ENCODE measurements at places on chromosomes 3 and 15. TPM values are rescaled to one million over a fixed set of nuclear protein-coding genes. Genes with fewer than 3 reads are reported as not detected.

GRAMD2A gene
- total RNA-seq: 29.4 TPM

GOLGB1 gene
- total RNA-seq: 46.4 TPM

PLA2G4E gene
- 2.1 TPM for total RNA-seq

SI gene
- not detected for total RNA-seq

PTPN23 gene
- 32.7 TPM for total RNA-seq

MLF1 gene
- total RNA-seq: 24.0 TPM

ST3GAL6 gene
- 24.0 TPM for total RNA-seq

CCDC33 gene
- total RNA-seq: 3.8 TPM

DNA sequence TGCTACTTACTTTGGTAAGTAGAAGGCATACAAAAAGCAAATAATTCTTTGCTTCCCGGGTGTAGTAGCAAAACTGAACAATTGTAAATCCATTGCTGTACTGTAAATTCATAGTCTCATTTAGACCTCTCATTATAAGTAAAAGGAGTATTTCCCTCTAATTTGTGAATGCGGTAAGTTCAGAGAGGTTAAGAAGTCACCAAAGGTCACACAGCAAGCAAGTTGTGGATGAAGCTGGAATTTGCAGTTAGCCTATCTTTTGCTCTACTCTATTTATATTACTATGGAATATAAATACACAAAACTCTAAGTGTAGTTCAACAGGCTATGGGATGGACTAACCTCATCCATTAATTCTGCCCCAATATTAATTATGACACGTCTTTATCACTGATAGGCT, 508.3 kb downstream of the MCTP2 start:
- H3K4me3 ChIP-seq: no peak overlapping the region
- DNase-seq: no peak
- no peaks in the 10 kb centered on the region for H3K4me1 ChIP-seq
- H3K27ac ChIP-seq: no peak overlapping the region
- H3K36me3 ChIP-seq: no peaks in the 10 kb centered on the region

DNA sequence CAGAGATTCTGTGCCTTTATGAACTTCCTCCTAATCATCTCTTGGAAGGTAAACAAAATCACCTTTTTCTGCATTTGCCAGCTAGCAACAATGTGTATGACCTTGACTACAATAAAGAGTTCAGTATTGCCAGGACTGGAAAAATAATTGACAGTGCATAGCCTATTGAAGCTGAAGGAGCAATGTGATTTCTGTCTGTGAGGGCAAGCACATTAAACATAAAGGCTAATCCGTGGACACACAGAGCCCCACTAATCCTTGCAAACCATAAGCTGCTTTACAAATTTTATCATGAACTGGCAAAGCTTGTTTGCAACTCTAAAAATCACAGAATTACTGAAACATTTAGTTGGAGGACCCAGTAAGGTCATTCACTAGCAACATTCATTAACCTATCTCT, 563.8 kb downstream of the PYDC2 start:
- H3K4me3 ChIP-seq: no peak overlapping the region
- DNase-seq: no peak
- no peak overlapping the region for H3K27ac ChIP-seq
- H3K4me1 ChIP-seq: no peaks in the 10 kb centered on the region
- no peaks in the 10 kb centered on the region for H3K36me3 ChIP-seq

GRCh38 chr15:101600035-101600434, 52.1 kb downstream of the TM2D3 start:
- no peaks in the 10 kb centered on the region for H3K27me3 ChIP-seq
- H3K36me3 ChIP-seq: no peaks in the 10 kb centered on the region
- no peaks in the 10 kb centered on the region for H3K4me1 ChIP-seq
- no peak overlapping the region for H3K27ac ChIP-seq

DNA sequence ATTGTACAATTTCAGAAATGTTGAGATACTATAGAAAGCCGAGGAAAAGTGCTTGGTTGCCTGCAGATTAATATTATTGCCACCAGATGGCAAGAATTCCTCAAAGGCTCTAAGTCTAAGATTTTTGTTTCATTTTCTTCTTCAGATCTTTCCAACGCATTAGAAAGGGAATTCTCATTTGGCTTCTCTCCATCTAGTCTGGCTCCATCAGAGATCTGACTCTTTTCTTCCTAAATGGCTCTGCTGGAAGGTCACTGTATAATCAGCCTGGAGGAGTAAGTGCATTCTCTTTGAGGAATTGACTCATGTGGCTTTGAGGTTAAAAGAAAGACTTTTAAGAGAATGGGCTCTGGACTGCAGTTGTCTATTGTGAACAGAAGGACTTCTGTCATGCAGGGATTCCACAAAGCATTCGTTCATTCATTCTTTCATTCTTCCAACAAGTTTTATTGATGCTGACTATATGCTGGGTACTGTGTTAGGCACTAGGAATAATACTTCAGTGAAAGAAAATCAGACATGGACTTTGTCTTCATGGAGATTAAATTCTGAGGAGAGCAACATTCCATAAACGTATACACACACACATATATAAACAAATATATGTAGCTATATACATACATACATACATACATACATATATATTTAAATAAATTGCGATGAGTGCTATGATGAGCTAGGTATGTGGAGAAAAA, 55.3 kb downstream of the SLC28A2 start:
- no peaks in the 10 kb centered on the region for H3K4me1 ChIP-seq
- no peak overlapping the region for H3K4me3 ChIP-seq
- no peak overlapping the region for H3K27ac ChIP-seq
- H3K36me3 ChIP-seq: no peaks in the 10 kb centered on the region

DNA sequence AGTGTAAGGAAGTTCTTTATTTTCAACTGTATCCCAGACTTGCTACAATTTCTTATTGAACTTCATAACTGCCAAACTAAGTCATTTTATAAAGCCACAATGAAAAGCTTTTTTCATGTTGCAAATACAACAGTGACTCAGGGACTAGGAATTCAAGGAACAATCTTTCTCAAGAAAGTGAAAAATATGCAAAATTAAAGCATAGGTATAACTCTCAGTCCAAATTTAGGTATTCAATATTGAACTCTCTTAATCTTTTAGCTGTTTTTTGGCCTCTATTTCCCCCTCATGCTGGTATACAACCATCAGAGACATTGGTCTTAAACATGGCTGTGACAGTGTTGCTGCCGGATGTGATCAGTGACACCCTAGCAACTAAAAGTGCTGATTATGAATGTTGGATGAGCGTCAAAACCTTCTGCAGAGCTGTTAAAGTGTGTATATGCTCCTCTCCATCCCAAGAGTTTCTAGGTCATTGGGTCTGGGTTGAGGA, 476.9 kb downstream of the ZNF385D start:
- no peak for DNase-seq
- no peaks in the 10 kb centered on the region for H3K27me3 ChIP-seq
- H3K36me3 ChIP-seq: no peaks in the 10 kb centered on the region
- no peak overlapping the region for H3K4me3 ChIP-seq
- H3K4me1 ChIP-seq: peaks cover 3% of the 10 kb centered on the region

DNA sequence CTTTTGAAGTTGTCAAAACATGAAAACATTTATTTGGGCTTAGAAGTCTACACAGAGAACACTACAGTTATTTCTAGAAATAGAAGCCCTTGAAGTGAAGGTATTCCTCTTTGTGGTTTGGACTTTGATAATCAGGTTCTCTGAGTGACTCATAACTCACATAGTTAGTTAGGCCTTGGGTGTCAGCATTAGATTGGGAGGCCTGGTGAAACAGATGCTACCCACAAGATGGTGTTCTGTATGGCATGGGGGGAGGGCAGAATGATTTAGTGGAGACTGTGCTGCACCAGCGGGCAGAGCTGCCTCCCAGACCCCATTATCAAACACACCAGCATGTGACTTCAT, 108.9 kb upstream of the ETV5 start:
- no peaks in the 10 kb centered on the region for H3K27me3 ChIP-seq
- no peak overlapping the region for H3K4me3 ChIP-seq
- H3K27ac ChIP-seq: no peak overlapping the region
- DNase-seq: no peak

GRCh38 chr15:94174399-94174802, 57.0 kb upstream of the MCTP2 start:
- H3K36me3 ChIP-seq: no peaks in the 10 kb centered on the region
- no peaks in the 10 kb centered on the region for H3K4me1 ChIP-seq
- H3K27me3 ChIP-seq: no peaks in the 10 kb centered on the region

DNA sequence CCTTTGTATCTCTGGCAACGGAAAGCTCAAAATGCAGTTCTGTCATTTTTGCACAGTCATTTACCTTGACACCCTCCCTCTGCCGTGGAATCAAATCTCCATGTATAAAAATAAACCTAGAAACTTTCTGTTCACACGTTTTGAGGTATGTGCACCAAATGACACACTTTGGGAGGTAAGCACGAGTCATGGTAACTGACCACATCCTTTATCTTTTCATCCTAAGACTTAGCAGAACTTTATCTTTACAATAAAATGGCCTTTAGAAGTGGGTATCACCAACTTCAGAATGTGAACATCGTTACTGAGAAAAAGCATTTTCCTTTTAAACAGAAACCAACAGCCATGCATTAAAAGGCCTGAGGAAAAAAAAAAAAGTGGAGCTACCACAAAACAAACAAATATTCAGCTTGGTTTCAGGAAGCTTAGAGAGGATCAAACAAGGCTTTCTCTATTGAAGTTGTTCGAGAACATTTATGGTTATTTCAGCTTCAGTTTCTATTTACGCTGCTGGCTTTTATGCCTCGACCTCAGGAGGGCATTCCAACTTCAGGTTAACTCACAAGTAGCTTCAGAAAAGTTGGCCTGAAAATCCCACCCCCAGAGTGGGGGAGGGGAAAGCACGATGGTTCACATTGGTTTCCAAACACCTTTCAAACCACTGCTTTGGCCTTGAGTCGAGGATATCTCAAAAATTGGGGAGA, 171.1 kb upstream of the ICE2 start:
- no peak overlapping the region for H3K4me3 ChIP-seq
- no peaks in the 10 kb centered on the region for H3K27me3 ChIP-seq
- peaks cover 8% of the 10 kb centered on the region for H3K4me1 ChIP-seq
- DNase-seq: no peak

DNA sequence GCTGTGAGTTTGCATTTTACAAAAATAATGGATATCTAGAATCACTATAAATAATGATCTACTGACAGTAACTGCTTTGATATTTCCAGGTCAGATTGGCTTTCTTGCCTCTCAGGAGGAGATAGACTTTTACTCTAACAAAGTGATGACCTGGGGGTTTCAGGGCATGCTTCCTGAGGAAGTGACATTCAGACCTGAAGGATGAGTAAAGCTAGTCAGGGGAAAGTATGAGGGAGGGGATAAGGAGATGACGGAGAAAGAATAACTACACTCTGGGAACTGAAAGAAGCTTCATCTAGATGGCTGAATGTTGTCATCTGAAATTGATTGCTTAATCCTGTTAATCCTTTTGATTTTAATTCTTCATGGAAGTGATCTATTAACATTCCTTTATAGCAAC, 32.2 kb downstream of the ARMC8 start:
- H3K4me3 ChIP-seq: no peak overlapping the region
- H3K4me1 ChIP-seq: peaks cover 8% of the 10 kb centered on the region
- no peaks in the 10 kb centered on the region for H3K27me3 ChIP-seq
- DNase-seq: no peak
- peaks cover 9% of the 10 kb centered on the region for H3K36me3 ChIP-seq

DNA sequence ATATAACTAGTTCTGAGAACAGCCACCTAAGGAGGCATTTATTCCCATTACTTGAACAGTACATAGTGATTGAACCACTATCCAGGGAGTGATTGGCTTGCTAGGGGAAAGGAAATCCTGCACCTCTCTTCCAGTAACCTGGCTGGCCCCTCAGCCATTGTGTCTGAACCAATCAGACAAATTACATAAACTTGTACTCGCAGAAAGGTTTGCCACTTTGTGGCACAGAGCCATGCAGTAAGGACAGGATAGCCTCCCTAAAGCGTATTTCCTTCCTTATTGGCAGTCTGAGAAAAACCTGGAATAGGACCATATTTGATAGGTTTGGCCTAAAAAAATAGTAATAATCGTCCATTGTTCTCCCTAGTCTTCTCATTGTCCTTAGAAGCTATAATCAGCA, 19.0 kb downstream of the CMSS1 start:
- no peaks in the 10 kb centered on the region for H3K36me3 ChIP-seq
- H3K4me1 ChIP-seq: peaks cover 7% of the 10 kb centered on the region
- no peak overlapping the region for H3K4me3 ChIP-seq
- DNase-seq: no peak

DNA sequence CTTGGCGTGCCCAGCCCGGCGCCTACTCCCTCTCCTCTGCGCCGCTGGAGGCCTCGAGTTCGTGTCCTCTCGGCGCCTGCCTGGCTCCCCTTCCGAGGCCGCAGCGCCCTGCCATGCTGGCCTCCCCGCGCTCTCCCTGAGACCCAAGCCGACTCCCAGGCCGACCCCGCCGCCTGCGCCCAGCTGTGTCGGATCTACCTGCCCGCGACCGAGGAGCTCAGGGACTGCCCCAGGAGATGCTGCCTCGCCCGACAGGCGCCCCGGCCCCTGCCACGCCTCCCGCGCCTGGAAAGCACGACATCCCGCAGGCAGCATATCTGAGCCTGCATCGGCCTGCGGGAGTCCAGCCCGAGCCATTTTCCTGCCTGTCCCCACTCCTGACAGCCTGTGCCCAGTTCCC, 16.1 kb downstream of the PAQR9 start:
- H3K4me1 ChIP-seq: no peaks in the 10 kb centered on the region
- H3K27ac ChIP-seq: no peak overlapping the region

- no peak overlapping the region for H3K4me3 ChIP-seq
- H3K27me3 ChIP-seq: no peaks in the 10 kb centered on the region
- H3K4me1 ChIP-seq: peaks cover 20% of the 10 kb centered on the region
- no peaks in the 10 kb centered on the region for H3K36me3 ChIP-seq
- DNase-seq: peak; percentile 55
These were observed 88.3 kb downstream of the TMEM266 start for GRCh38 chr15:76147906-76148570.

DNA sequence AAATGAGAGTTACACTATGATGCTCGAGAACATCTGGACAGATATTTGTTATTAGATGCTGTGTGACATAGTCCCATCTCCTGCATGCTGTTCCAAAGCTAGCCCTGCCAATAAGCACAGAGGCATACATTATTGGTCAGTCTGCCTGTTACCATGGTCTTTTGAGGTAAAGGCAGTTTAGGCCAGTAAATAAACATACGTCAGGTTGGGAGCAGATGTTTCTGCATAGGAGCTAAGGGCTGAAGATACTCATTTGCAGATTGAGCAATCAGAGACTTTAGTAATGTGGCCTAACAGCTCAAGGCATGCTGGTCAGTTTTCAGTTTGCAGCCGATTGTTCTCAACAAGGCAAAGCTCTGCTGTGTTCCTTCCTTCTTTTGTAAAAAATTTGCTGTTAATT, 192.9 kb downstream of the ADAMTSL3 start:
- DNase-seq: no peak
- H3K27me3 ChIP-seq: no peaks in the 10 kb centered on the region
- peaks cover 8% of the 10 kb centered on the region for H3K4me1 ChIP-seq
- no peaks in the 10 kb centered on the region for H3K36me3 ChIP-seq

DNA sequence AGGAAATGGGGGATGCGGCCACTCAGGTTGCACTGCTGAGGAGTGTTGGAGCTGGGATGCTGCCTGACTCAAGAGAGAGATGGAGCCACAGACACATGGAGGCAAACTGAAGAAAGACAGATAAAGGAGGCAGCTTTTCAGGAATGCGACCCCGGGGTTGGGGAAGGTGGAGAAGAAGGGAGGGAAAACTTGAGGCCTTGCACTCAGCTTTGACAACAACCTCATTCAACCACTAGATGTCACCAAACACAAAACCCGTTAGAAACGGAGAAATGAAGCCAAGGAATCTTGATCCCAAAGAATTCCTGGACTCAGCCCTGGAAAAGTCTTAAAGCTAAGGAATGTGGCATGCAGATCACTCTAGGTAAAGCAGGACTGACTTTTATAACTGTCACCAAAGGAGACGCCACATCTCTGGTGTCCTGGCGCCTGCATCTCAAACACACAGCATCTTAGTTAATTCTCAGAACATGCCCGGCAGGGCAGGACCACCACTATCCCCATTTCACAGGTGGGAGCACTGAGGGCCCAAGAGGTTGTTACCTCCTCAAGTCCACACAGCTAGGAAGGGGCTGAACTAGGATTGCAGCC, 59.6 kb upstream of the LMCD1 start:
- peak overlapping the region; percentile 85 for H3K27ac ChIP-seq
- no peak for DNase-seq
- H3K27me3 ChIP-seq: no peaks in the 10 kb centered on the region
- H3K4me3 ChIP-seq: no peak overlapping the region
- no peaks in the 10 kb centered on the region for H3K36me3 ChIP-seq

Data from upper lobe of left lung (tissue), 6 donors.